ENCODE measurements at places on chromosomes 11 and 22.

GRCh38 chr11:8040921-8041285, 40.1 kb upstream of the TUB start:
- DNase-seq = no peak

DNA sequence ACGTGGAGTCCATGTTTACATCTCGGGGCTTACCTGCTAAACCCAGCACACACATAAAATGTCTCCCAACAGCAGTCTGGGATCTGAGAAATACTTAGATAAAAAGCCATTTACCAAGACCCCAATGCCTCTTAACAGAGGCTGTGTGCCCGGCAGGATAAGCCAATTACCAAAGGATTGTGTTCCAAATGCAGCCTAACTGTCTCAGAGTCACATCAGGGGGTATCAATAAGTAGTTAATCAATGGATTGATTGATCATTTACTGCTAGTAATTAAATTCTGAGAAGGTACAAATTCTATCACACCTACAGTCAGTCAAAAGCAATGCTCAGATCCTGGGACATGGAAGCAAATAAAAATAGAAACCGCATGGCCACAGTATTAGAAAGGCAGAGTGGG, 125.6 kb downstream of the DSCAML1 start:
- DNase-seq = no peak

DNA sequence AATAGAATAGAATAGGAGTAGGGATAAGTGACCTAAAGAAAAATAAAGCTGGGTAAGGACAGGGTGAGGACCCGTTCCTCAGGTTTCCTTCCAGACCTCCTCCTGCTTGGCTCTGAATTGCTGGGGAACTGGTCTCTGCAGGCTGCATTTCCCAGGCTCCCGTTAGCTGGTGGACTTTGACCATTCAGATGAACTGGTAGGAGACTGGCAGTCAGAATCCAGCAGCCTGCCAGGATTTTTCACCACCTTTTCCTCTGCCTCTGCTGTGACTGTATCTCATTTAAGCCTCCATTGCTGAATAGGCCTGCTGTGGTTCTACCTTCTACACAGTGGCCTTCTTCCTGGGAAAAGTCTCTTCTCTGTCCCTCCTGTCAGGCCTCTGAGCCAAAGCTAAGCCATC, 24.6 kb upstream of the SMPD1 start:
- peak; percentile 63 for DNase-seq

DNA sequence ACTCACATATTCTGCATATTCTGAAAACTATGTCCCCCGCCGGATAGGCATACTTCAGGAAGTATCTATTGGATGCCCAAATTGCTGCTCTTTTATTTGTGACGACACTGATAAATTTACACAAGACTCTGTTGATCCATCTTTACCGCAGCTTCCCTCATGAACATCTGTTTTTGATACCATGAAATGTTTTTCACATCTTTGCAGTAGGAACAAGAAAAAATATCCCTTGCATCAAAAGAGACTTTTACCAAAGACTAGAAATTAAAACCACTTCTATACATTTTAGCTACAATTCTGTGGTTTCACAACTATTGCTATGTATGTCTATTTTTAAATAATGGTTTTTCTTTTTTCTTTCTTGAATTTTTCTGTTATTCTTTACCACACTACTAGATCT, 15.3 kb downstream of the POU2AF2 start:
- no peak for DNase-seq

- peak; percentile 80 for DNase-seq
Measured at GRCh38 chr11:76680518-76681425, 10.2 kb upstream of the LRRC32 start.

Measured in Calu3 (cell line).